GM12878 (cell line): ENCODE measurements at places on chromosomes 16 and 17.

DNA sequence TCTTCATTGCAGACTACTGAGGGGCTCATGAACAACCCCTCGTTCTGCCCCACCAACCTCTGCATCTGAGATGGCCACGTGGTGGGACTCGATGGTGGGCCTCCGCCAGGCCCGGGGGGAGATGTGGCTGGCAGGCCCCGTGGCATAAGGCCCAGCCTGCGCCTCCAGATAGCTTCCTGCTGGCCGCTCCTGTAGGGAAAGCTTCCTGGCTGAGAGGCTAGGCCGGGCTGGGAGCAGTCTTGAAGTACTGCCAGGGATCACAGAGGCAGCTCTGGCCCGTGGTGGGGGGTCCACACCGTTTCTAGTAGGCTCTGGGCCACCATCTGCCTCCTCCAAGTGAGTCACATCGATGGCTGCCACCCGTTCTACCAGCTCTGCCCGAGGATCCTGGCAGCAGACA is 7.6 kb downstream of the CAMKK1 start:
- H3K27ac ChIP-seq: no peak overlapping the region
- no peak for DNase-seq
- no peaks in the 10 kb centered on the region; the same call in 1 of the 2 replicates for H3K4me1 ChIP-seq

DNA sequence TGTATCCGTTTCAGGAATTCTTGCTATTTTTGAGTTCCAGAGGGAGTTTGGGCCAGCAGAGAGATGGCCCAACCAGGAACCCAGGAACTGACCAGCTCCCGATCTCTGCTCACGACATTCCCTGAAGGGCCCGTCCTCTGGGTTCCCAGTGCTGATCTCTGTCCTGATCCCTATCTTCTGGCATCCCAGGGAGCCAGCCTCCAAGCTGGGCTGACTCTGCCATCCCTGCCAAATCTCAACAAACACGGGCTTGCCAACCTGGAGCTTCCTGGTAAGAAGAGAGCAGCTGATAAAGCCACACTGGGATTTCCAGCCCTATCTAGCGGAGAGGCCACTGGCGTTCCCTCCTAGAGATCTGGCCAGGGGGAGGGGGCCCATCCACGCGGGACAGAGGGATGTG is 16.2 kb downstream of the GPRC5B start:
- H3K27me3 ChIP-seq: no peaks in the 10 kb centered on the region
- H3K4me3 ChIP-seq: no peak overlapping the region

- peaks cover 20% of the 10 kb centered on the region for H3K4me1 ChIP-seq
- DNase-seq: no peak
These were observed 31.5 kb downstream of the ZFHX3 start for GRCh38 chr16:73016488-73016830.

DNA sequence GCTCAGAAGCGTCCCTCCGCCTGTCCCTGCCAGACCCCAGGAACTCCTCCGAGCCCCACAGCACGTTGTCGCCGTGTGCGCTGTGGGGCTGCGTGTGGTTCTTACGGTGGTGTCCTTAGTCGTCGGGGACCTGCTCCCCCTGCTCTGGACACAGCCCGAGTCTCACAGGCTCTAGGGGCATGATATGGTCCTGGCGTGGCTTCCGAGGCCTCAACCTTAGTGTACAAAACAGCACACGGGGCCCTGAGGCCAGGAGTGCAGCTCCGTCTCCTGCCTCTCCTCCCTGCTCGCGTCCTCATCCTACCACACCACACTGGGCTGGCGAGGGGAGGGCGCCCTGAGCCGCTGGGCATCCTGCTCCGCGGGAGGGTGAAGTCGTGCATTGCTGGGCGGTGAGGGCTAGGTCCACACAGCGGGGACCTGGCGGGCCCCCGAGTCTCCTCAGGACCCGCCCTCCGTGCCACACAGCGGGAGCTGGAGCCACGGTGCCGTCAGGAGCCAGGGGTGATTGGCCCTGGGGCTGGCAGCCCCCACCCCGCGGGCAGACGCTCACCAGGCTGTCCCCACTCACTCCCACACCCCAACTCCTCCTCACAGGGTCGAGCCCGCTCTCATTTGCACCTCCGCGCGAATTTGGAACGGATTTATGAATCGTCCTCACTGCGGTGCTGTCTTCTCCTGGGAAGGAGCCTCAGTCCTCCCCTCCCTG is 1.2 kb upstream of the MAFG start:
- H3K36me3 ChIP-seq: no peaks in the 10 kb centered on the region
- H3K4me3 ChIP-seq: peak overlapping the region; percentile 73
- H3K27ac ChIP-seq: no peak overlapping the region
- H3K27me3 ChIP-seq: no peaks in the 10 kb centered on the region
- no peak for DNase-seq

DNA sequence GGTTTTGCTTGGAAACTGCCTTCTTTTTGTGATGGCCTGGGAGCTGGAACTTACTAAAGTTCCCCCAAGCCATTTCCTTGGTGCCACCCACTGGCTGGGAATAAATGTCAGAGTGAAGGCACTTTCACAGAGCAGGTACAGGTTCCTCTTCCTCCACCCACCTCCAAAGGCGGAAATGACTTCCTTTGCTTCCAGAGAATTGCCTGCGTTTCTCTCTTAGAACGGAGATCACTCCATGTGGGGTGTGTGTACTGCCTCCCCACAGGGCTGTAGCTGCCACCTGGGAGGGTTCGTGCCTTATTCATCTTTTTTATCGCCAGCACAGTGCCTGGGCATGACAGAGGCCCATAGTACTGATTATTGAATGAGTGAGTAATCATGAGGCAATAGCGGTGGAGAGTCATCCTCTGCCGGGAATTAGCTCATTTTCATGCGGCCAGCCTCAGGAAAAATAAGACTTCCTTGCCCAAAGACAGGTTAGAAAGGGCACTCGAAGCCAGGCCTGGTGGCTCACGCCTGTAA is 32.2 kb upstream of the HAS3 start:
- no peak overlapping the region for H3K4me3 ChIP-seq
- H3K4me1 ChIP-seq: no peaks in the 10 kb centered on the region
- H3K27ac ChIP-seq: no peak overlapping the region

- H3K4me1 ChIP-seq: no peaks in the 10 kb centered on the region
- H3K27ac ChIP-seq: no peak overlapping the region
- H3K4me3 ChIP-seq: no peak overlapping the region
- no peaks in the 10 kb centered on the region for H3K36me3 ChIP-seq
These were observed 63.7 kb upstream of the PSMD7 start for GRCh38 chr16:74232806-74233465.

DNA sequence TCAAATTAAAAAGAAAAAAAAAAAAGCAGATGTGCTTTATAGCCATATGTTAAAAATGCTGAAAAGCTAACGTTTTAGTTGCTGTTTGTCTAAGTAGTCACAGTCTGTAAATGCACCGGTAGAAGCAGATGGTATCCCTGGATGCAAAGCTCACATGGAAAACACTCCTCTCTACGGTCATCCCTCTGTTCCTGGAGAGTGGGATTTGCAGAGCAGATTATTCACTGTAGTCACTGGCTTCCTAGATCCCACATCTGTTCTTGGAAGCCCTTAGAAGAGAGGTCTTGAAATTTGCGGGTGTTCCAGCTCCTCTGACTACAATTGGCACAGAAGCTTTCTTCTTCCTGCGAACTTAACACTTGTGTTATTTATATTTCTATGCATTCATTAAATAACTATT is 186.6 kb downstream of the PMP22 start:
- no peak overlapping the region for H3K27ac ChIP-seq
- no peaks in the 10 kb centered on the region for H3K27me3 ChIP-seq
- no peaks in the 10 kb centered on the region for H3K4me1 ChIP-seq
- no peaks in the 10 kb centered on the region for H3K36me3 ChIP-seq

GRCh38 chr17:29570521-29570920 is 2.0 kb downstream of the TP53I13 start:
- no peak for DNase-seq
- H3K4me1 ChIP-seq: peaks cover 6% of the 10 kb centered on the region; the same call in 1 of the 2 replicates
- no peak overlapping the region for H3K4me3 ChIP-seq
- H3K27ac ChIP-seq: no peak overlapping the region

GRCh38 chr17:56290101-56290801 is 137.0 kb downstream of the ANKFN1 start:
- no peaks in the 10 kb centered on the region for H3K27me3 ChIP-seq
- no peaks in the 10 kb centered on the region for H3K4me1 ChIP-seq
- DNase-seq: no peak

GRCh38 chr16:8806272-8806983 is 8.8 kb downstream of the PMM2 start:
- peaks cover 53% of the 10 kb centered on the region for H3K36me3 ChIP-seq
- H3K4me3 ChIP-seq: no peak overlapping the region
- H3K27me3 ChIP-seq: no peaks in the 10 kb centered on the region
- no peaks in the 10 kb centered on the region for H3K4me1 ChIP-seq

DNA sequence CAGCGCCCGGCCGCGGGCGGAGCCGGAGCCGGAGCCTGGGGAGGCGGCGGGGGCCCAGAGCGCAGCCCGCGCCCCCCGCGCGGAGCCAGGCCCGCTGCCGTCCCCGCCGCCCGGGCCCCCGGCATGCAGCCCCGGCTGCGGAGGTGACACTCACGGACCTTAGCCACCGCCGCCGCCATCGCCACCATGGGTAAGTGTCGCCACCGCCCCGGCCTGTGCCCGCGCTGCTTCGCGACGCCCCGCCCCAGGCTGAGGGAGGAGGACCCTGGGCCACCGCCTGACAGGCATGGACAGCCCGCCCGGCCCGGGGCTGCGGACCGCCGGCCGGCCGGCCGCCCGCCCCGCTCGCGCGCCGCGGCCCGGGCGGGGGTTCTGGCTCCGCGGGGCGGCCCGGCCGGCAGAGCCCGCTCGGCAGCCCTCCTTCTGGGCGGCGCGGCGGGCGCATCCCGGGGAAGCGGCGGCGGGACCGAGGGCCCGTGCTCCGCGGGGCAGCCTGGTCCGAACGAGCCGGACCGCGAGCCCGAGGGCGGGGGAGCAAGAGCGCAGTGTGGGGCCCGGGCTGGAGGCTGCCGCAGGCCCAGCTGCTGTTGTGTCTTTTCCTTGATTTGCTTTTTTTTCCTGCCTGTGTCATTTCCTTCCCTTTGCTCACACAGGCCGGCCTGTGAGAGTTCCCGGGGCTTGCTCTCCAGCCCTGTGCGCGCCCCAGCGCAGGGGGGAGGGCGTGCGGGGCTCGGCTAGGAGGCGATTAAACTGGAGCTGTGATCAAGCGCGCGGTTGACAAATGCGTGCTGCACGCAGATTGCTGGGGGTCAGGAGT is 565 bp downstream of the MAP3K3 start:
- H3K4me1 ChIP-seq: peaks cover 5% of the 10 kb centered on the region; the same call in 1 of the 2 replicates
- no peaks in the 10 kb centered on the region for H3K27me3 ChIP-seq
- H3K36me3 ChIP-seq: no peaks in the 10 kb centered on the region

DNA sequence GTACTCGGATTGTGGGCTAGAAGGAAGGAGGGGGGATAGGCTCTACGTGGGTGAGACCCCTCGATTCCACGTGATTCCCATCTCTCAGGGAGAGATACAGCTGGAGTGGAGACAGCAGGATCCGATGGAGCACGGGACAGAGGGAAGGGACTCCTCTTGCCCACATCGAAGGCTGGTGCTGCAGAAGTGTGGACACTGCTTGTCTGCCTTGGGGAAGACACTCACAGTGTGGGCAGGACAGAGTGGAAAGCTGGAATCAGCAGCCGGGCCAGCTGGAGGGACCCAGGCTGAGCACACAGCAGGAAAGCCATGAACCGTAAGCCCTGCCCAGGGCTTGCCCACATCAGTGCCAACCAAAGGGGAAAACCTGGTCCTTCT is 42.1 kb upstream of the RPH3AL start:
- H3K4me1 ChIP-seq: no peaks in the 10 kb centered on the region
- DNase-seq: no peak
- no peak overlapping the region for H3K4me3 ChIP-seq
- H3K27ac ChIP-seq: no peak overlapping the region
- no peaks in the 10 kb centered on the region for H3K27me3 ChIP-seq

DNA sequence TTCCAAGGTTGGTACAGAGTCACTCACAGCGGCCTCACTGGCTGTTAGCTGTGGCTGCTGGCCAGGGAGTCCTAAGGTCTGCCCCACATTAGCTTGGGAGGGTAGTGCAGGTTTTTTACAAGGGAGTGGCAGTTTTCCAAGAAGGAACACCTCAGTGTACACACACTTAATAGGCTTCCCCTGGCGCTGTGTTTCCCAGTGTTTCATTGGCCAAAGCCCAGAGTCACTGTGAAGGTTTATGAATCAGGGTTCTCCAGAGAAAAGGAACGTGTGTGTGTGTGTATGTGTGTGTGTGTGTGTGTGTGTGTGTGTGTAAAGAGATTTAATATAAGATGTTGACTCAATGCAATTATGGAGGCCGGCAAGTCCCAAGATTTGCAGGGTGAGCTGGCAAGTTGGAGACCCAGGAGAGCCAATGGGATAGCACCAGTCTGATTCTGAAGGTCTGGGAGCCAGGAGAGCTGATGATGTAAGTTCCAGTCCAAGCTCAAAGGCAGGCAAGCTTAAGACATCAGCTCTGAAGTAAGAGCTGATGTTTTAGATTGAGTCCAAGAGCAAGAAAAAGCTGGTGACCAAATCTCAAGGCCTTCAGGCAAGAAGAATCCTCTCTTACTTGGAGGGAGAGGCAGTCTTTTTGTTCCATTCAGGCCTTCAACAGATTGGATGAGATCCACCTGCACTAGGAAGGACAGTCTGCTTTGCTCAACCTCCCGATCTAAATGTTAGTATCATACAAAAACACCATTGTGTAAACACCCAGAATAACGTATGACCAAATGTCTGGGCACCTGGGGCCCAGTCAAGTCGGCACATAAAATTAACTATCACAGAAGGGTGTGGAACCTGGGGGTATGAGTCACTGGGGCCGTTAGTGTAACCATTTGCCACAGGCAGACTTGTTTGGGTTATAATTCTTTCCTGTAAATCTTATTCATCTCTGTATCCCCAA is 206.8 kb downstream of the PRKCA start:
- no peak for DNase-seq
- H3K27me3 ChIP-seq: no peaks in the 10 kb centered on the region
- H3K27ac ChIP-seq: no peak overlapping the region
- no peak overlapping the region for H3K4me3 ChIP-seq
- H3K4me1 ChIP-seq: no peaks in the 10 kb centered on the region

GRCh38 chr16:2925951-2926649 is 14.4 kb downstream of the FLYWCH1 start:
- H3K27me3 ChIP-seq: no peaks in the 10 kb centered on the region
- peaks cover 10% of the 10 kb centered on the region for H3K36me3 ChIP-seq
- no peak overlapping the region for H3K27ac ChIP-seq
- no peak overlapping the region for H3K4me3 ChIP-seq
- DNase-seq: no peak

DNA sequence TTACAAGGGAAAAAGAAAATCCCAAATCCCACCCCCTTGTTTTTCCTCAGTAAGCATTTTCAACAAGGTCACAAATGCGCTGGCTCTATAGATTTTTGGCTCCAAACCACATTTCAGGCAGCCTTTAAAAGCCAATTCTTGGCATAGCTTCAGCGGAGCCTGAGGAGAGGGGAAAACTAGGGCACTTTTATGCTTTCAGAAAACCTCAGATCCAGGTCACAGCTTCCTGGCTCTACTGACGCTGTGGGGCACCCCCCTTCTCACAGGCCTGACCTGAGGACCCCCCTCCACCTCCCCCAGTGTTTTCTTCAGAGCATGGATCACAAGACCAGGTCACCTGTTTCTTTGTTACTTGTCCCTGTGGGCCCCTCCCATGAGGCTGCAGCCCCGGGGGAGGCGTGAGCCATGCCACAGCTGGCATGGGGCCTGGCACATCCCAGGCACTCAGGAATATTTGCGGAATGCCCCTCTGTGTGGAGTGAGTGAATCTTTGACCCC is 30.1 kb upstream of the MTSS2 start:
- no peaks in the 10 kb centered on the region for H3K36me3 ChIP-seq
- H3K4me1 ChIP-seq: no peaks in the 10 kb centered on the region
- no peak overlapping the region for H3K4me3 ChIP-seq

- H3K36me3 ChIP-seq: peaks cover 42% of the 10 kb centered on the region
- H3K27me3 ChIP-seq: no peaks in the 10 kb centered on the region
- no peaks in the 10 kb centered on the region; the same call in 1 of the 2 replicates for H3K4me1 ChIP-seq
- H3K27ac ChIP-seq: no peak overlapping the region
These were observed 10.5 kb downstream of the CDK5RAP3 start for GRCh38 chr17:47981462-47981861.

GRCh38 chr17:43588664-43589435 is 42.7 kb upstream of the ETV4 start:
- no peak overlapping the region for H3K27ac ChIP-seq
- H3K36me3 ChIP-seq: no peaks in the 10 kb centered on the region
- H3K27me3 ChIP-seq: no peaks in the 10 kb centered on the region
- no peak for DNase-seq
